ENCODE measurements at places on chromosomes 11 and 22.

DNA sequence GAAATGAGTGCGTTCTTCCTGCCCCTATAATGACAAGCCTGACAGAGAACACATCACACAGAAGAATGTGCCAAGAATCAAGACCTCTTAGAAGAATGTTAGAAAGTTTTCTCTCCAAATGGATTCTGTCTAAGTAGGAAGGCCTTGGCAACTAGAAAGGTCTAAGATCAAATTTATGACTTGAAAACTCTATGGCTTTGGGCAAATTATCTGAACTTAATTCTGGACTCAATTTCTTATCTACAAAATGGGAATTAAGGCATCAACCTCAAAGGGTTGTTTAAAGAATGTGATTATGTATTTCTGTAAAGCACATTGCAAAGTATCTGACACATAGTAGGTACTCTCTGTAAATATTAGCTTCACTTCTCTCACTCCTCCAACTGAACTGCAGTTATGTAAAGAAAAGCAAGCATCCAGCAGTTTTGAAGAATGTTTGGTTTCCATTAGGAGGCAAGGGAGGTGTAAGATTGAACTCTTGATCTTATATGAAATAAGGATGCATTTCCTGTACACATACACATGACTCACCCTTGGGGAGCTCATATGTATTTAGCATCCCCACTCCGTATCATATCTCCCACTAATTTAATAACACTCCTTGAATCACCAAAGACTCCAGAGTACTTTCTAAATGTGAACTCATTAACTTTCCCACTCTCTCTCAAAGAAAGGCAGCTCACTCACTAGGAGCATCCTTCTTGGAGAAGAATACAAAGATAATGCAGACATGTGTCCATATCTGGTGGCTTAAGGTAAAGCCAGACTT lies 77.6 kb downstream of the ETS1 start:
- DNase-seq, result no peak

DNA sequence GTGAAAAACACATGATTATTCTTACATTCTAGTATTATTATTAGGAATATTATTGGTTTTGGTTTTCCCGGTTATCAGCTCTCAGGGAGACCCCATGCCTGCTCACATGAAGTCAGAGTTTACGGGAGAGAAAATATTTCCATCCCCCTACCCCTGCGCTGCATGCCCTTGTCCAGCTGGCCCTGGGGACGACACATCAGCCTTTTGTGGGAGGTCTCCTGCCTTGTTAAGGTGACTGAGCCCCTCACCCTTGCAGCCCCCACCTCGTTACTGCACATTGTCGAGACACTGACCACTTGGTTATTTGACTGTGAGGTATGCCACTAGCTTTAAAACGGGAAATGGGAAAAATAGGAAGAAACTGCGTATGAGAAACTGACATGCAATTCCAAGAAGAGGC lies 63.0 kb downstream of the PARVG start:
- no peak for DNase-seq

- no peak for DNase-seq
Measured at GRCh38 chr11:24944891-24945290, 448.0 kb downstream of the LUZP2 start.

DNA sequence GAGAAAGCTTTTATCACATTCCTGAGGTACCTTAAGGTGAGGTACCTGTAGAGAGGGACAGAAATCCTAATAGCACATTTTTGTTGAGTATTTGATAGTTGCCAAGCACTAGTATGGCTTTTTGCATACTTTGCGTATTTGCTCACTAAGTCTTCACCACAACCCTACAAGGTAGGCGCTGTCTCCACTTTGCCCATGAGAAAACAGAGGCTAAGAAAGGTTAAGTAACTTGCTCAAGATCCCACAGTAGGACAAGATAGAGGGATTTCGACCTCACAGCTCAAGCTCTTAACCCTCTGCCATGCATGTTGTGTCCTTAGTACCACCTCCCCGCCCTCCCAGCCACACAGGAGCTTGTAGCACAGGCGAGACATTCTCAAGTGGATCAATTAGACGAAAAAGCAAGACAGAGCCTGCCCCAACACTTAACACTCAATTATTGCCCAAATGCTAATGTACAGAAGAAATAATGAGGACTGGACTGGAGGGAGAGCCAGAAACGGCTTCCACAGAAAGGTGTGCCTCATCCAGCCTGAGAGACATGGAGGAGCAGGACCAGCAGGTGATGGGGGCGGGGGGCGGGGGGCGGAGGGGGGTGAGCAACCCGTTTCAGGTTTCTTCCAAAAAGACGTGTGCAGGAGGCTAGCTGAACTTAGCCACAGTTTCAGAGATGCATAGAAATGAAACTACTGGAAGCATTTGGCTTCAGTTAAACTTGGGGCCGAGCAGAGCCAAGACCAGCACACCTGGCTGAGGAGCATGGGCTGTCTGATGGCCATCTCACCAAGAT lies 26.7 kb upstream of the CD44 start:
- DNase-seq, result no peak

- DNase-seq, result no peak
Measured at GRCh38 chr11:1483445-1483961, 3.1 kb downstream of the MOB2 start.

DNA sequence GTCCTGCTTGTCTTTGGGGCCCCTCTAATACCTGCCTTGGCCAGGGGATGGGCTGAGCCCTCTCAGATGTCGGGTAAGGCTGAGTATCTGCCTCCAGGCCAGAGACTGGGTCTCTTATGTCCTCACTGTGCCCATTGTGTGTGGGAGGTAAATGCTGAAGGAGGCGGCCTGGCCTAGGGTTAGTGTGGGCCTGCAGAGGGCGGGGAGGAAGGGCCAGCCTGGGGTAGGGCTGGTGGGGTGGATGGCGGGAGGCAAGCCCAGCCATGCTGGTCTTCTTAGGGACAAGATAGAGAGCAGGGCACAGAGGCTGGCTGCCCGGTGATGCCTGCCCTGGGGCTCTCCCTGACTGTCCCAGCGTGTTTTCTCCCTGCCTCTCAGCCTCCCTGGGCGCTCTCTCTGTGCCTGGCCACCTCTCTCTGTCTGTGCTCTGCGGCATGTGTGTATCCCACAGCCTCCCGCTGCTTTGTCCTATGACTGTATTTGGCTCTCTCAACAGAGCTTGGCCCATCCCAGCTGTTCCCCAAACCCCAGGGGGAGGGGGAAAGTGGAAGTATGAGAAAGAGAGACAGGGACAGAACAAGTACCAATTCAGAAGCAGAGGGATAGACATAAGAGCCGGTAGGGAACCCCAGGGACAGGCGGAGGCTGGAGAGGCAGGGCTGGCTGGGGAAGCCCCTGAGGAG lies 57.0 kb downstream of the PDE2A start:
- DNase-seq, result no peak

- DNase-seq, result no peak
Measured at GRCh38 chr11:43981006-43981405, 38.6 kb downstream of the C11orf96 start.

- no peak for DNase-seq
Measured at GRCh38 chr11:34150494-34151151, 45.2 kb downstream of the NAT10 start.

DNA sequence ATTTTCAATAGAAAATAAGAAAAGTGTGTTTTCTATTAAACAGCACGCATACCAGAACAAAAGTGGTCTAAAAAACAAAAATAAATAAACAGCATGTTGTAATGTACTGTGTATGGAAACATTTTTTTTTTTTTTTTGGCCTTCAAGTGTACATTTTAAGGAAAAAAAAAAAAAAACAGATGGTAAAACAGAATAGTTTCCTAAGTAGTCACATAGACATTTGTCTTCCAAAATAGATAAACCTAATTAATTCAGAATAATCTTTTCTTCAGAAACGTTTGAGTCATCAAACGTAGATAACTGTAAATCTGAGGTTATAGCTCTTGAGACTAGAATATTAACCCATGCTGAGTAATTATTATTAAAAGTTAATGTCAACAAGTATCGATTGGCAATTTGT lies 396 bp upstream of the CFAP300 start:
- no peak for DNase-seq

GRCh38 chr11:57483562-57483918 lies 23.2 kb downstream of the RTN4RL2 start:
- no peak for DNase-seq

DNA sequence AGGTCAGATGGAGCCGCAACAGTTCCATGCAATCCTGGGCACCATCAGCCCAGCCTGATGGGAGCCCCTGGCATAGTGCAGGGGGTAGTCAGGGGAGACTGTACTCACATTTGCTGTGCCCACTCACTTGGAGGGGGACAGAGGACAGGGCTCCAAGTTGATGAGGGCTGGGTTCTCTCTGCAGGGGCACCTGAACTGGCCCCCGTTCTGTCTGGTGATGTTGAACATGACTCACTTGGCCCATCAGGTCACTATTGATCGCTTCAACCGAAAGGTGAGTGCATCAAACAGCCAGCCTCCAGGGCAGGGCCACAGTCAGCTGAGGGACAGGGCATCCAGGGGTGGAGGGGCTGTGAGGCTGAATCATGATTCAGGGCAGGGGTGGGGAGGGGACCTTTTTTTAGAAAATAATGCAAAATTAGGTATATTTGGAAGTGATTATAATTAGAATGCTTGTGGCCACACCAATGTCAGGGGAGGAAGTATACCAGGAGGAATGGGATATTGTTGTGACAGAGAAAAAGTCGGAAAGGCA lies 66.4 kb downstream of the OTOG start:
- DNase-seq, result no peak

- DNase-seq, result no peak
Measured at GRCh38 chr11:114017723-114018122, 41.8 kb upstream of the ZBTB16 start.

DNA sequence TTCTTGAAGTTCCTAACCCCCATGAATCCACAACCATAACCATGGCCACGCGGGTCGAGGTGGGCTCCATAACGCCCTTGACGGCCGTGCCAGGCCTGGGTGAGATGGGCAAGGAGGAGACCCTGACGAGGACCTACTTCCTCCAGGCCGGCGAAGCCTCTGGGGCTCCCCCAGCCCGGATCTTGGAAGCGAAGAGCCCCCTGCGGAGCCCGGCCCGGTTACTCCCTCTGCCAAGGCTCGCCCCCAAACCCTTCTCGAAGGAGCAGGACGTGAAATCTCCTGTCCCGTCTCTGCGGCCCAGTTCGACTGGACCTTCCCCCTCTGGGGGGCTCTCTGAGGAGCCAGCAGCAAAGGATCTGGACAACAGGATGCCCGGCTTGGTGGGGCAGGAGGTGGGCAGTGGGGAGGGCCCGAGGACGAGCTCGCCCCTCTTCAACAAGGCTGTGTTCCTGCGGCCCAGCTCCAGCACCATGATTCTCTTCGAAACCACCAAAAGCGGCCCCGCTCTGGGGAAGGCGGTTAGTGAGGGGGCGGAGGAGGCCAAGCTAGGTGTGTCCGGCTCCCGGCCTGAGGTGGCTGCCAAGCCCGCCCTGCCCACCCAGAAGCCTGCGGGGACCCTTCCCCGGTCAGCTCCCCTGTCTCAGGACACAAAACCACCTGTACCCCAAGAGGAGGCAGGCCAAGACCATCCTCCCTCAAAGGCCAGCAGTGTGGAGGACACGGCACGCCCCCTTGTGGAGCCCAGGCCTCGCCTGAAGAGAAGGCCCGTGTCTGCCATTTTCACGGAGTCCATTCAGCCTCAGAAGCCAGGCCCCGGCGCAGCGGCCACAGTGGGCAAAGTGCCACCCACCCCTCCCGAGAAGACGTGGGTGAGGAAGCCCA lies 75.7 kb downstream of the KIAA1671 start:
- no peak for DNase-seq

GRCh38 chr22:24104307-24105012 lies 76.8 kb upstream of the SUSD2 start:
- DNase-seq, result no peak

DNA sequence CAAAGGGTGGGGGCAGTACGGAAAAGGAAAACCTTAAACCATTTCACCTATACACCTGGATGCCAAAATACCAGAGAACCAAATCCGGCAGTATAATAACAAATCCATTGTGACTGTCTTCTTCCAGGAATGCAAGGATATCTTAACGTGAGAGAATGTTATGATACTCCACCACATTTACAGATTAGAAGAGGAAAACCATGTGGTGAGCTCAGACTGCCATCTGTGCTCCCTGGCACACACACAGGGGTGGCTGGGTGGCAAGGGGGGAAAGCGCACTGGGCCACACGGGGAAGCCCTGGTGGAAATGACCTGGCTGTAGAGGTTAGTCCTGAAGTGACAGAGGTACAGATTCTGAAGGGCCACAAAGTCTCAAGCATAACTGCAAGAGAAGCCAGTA lies 9.9 kb downstream of the EIF1AD start:
- no peak for DNase-seq

- DNase-seq, result no peak
Measured at GRCh38 chr11:73114835-73115220, 27.3 kb downstream of the FCHSD2 start.

GRCh38 chr11:96299155-96299888 lies 43.7 kb downstream of the MAML2 start:
- DNase-seq, result no peak

DNA sequence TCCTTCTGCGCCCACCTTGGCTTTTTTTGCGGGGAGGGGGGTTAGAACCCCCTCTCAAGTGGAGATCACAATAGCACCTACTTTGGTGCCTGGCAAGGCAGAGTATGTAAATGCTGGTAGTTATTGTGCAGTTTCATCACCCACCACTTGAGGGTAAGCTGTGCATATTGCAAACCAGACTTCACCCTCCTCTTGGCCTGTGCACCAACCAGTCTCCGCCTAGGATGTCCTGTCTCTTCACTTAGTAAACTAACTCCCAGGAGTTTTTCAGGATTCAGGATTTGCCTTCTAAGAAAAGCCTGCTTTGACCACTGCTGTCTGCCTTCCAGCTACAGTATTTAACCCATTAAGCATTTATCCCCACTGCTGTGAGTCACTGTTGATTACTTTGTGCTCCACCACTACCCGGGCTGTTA lies 2.0 kb upstream of the UBXN1 start:
- peak; percentile 47 for DNase-seq

GRCh38 chr11:78916759-78917158 lies 342.1 kb upstream of the NARS2 start:
- DNase-seq, result no peak

- no peak for DNase-seq
Measured at GRCh38 chr22:48781868-48782267, 1045.8 kb downstream of the BRD1 start.

DNA sequence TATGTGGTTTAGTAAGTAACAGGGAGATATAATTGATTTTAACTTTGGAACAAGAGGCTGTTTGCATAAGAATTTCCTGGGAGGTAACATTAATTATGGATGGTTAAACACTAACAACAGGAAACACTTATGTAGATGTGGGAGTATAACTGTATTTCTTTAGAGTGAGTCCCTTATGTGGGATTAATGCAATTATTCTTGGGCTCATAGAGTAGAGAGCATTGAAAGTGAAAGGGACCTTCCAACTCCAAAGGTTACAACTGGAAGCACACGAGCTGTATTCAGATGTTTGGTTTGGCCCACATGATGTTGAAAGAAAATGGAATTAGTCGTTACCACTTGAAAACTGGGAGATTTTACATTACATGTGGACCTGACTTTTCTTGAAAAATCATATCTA lies 53.5 kb downstream of the BBOX1 start:
- no peak for DNase-seq

DNA sequence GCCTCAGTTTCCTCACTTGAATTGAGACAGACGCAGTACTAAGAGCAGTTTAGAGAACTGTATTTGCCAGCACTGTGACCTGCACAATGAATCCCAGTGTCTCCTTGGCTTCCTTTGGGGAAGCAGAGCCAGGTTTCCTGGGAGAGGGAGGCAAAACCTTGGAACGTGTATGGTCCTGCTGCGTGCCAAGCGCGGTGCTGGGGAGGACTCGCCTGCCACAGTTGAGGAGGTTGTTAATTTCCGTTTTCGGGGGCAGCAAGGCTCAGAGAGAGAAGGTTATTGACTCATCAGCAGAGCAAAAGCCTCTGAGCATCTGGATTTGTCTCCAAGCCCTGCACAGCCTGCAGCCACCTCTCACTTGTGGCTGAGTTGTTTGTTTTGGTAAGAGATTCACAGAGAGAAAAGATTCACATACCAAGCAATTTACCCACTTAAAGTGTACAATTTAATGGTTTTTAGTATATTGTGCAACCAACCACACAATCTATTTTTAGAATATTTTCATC lies 10.8 kb downstream of the SYT12 start:
- DNase-seq, result no peak
